ENCODE measurements at places on chromosomes 12 and 14.

- no peak for DNase-seq
Observed at GRCh38 chr12:68868043-68868790, 60.2 kb downstream of the MDM2 start.

- no peak for DNase-seq
Observed at GRCh38 chr12:121792607-121793439, 665 bp downstream of the RHOF start.

GRCh38 chr12:105222726-105223351, 13.1 kb downstream of the APPL2 start:
- no peak for DNase-seq

GRCh38 chr12:33529031-33529430, 89.4 kb upstream of the SYT10 start:
- no peak for DNase-seq

- no peak for DNase-seq
Observed at GRCh38 chr12:12127304-12127703, 56.6 kb downstream of the BCL2L14 start.
